ENCODE measurements at places on chromosomes 6 and 20.

- DNase-seq, result no peak
Measured at GRCh38 chr6:145235207-145235606, 500.1 kb downstream of the EPM2A start.

GRCh38 chr6:6539036-6539435, 49.5 kb upstream of the LY86 start:
- no peak for DNase-seq

DNA sequence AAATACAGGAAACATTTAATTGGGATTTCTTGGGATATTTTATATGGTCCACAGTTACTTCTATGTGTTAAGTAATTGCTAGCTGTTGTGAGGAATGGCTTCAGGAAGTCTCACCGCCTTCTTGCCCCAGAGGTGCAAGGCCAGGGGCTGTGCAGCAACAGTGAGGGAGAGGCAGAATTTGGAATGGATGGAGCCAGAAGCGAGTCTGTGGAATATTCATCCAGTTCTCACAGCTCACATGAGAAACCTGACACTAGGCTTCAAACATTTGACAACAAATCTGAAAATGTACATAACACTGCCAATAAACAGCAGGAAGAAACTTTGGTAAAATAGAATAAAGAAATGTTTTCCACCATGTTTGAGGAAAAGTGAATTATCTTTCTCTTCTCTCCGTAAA, 66.5 kb downstream of the GPR6 start:
- DNase-seq, result no peak

- no peak for DNase-seq
Measured at GRCh38 chr6:25417046-25417605, 138.0 kb downstream of the CARMIL1 start.

DNA sequence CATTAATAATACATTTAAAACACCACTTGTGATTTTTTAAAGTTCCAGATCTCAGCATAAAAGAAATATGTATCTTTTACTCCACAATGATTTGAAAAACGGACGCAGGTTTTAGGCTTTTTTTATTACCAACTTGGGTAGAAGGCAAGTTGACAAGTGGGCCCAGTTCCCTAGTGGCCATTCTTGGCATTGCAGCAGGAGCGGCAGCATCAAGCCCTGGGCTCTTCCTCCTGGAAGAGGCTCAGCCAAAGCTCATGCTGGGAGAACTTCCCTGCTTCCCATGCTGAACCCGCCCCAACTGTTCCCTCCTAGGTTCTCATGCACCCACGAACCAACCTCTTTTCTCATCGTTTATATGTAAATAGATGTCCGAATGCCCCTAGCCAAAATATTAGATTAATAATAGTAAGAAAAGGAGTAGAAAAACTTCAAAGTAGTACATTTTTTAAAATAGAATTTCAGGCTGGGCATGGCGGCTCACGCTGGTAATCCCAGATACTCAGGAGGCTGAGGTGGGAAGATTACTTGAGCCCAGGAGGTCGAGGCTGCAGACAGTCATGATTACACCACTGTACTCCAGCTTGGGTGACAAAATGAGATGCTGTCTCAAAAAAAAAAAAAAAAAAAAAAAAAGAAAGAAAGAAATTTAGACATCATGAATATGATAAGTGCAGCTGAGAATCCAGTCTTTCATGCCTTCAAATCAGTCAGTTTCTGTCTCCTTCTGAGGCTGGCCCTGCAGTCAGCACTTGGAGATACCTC, 18.2 kb upstream of the MYB start:
- no peak for DNase-seq

- DNase-seq, result no peak
Measured at GRCh38 chr20:3613821-3614440, 49.3 kb downstream of the GFRA4 start.

DNA sequence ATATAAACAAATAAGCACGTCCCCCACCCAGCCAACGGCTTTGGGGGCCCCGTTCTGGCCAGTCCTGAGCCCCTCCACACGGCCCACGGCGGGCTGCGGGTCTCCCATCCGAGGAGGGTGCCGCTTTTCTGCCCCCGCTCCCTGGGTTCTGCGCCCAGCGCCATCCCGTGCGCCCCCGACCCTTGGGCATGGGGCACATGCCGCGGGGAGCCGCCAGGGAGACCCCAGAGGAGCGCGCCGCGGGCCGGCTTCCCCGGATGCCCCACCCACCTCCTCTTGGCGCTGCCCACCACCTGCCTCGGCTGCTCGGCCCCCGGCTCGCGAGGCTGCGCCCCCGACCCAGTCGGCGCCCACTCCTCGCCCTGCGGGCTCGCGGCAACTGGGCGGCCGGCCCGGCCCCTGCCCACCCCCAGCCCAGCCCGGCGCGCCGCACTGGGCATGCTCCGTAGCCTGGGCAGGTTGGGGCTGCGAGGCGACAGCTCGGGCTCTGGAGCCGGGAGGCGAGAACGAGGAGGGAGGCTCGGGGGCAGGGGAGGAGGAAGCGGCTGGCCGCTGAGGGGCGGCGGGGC, 570 bp upstream of the PLCB4 start:
- no peak for DNase-seq

GRCh38 chr6:70686548-70687133, 19.0 kb downstream of the SMAP1 start:
- no peak for DNase-seq

DNA sequence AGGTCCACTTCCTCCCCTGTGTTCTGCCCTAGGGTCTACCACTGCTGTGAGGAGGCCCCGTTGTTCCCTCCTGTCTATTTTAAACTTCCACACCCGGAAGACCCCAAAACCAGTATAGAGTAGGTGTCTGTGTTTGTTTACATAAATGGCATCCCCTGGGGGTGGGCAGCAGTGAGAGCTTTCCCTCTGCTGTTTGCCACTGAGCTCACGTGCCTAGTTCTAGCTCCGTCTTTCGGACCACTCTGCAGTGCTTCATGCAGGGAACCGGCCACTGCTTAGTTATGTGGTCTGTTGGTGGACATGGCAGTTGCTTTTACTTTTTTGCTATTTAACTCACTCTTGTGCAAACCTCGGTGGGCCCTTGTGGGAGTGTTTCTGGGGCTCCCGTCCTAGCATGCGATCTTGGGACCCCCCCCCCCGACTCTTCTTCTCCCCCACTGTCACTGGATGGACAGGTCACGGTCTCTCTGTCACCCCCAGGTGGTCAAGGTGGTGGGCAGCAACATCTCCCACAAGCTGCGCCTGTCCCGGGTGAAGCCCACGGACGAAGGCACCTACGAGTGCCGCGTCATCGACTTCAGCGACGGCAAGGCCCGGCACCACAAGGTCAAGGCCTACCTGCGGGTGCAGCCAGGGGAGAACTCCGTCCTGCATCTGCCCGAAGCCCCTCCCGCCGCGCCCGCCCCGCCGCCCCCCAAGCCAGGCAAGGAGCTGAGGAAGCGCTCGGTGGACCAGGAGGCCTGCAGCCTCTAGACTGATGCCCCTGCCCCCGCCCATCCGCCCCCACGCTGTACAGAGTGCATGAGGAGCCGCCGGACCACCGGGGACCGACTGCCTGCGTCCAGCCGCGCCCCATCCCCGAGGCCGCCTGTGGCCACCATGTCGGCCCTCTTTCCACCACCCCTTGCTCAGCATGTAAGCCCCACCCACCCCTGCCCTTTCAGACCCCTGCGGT, 40.9 kb downstream of the VSTM2L start:
- DNase-seq, result no peak

DNA sequence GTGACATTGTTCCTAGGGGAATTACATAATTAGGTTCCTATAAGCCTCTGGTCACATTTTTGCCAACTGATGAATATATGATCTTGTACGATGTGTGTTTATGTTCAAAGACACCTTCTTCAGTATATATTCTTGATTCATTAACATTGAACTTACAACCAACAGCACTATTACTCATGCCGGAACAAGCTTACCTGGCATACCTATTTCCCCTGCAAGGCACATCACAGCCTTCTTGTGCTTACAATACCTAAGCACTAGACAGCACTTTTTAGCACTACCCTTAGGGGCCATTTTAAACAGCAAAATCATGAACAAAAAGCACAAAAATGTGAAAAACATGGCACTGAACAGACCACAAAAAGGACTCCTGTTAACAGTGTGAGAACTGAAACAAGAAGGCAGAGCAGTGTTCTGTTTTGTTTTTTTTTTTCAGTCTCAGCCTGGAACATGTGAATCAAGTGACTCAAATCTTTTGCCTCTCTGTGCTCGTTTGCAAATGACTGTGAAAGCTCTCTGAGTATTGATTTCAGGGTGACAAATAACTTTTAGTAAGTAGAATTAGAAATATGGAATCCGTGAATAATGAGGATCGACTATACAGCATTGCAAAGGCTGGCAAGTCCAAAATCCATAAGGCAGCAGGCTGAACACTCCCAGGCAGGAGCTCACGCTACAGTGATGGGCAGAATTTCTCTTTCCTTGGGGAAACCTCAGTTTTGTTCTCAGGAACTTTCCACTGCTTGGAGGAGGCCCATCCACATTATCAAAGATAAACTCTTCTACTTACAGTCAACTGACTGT, 102.3 kb upstream of the TSHZ2 start:
- DNase-seq, result no peak

- DNase-seq, result no peak
Measured at GRCh38 chr6:125947615-125948014, 9.0 kb upstream of the HINT3 start.

GRCh38 chr6:14517516-14518105, 400.0 kb downstream of the CD83 start:
- DNase-seq, result no peak

GRCh38 chr20:46022411-46023147, 6.4 kb upstream of the SLC12A5 start:
- DNase-seq, result peak; percentile 73

DNA sequence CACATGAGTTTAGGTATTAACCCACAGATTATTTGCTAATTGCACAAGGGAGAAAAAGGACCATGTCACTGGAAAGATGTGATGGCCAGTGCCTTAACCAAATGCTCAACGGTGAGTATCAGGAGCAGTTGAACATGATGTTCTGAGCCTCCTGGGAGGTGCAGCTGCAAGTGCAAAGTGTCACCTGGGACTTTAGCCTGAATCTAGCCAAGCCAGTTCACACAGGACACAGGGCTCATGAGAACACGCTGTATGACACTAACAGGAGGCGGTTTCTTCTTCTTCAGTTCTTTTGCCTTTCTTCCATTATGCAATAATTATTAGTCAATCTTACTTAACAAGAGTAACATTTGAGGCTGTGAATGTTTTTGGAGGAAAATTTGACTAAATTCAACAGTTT, 225.3 kb downstream of the THBS2 start:
- DNase-seq, result no peak

DNA sequence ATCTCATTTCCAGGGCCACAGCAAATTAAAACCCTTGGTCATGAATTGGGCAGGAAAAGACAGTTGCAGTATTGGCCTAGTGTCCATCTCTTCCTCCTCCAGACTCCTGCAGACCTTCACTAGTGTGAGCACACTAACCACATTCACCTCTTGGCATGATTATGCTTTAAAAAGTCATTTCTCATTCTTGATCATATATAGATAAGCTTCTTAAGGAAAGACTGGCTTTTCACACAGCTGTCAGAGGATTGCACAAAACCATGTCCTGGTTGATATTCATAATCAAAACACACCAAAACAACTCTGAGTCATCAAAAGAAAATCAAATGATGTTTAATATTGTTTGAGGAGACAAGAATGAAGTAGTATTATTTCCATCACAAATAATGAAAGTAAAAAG, 52.1 kb downstream of the TMEM200A start:
- no peak for DNase-seq

- peak; percentile 50 for DNase-seq
Measured at GRCh38 chr6:130872250-130873095, 45.3 kb downstream of the SMLR1 start.

DNA sequence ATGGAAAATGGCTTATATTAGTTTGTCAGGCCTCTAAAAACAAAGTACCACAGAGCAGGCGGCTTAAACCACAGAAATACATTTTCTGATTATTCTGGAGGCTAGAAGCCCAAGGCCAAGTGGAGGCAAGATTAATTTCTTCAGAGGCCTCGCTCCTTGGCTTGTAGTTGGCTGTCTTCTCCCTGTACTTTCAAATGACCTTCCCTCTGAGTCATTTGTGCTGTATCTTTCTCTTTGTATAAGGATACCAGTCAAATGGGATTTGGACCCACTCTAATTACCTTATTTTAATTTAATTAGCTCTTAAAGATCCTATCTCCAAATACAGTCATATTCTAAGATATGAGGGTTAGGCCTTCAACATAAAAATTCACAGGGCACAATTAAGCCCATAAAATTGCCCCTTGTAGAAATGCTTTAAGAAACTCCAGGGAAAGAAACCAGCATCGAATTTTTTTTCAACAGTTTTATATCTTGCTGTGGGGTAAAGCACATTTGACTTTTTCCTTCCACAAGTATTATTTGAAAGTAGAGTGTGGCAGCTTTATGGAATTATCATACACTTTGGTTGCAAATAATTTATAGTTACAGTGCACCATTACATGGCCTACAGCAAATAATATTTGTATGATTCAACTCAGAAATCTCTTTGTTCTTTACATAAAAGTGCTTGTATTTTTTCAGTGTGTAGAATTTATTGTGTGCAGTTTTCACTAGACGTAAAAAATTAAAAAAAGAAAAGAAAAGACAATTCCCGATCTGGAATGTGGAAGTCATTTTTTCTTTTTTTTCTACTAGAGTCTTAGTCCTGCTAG, 706.1 kb downstream of the KIF16B start:
- no peak for DNase-seq

- DNase-seq, result no peak
Measured at GRCh38 chr20:1160991-1161390, 23.8 kb downstream of the TMEM74B start.

DNA sequence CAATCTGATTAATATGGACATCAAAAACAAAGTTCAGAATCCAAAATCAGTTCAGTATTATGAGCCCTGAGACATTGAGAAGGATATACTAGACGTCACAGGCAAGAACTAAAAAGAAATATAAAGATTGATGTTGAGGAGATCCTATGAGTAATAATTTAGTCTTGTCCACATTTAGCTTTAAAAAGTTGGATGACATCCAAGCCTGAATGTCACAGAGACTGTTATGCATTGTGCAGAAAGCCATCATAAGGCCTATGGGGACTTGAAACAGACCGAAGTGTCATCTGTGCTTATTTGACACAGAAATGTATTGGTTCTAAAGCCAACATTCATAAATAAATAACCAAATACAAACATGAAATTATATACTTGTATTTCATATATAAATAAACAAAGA, 581.8 kb upstream of the MMS22L start:
- no peak for DNase-seq

DNA sequence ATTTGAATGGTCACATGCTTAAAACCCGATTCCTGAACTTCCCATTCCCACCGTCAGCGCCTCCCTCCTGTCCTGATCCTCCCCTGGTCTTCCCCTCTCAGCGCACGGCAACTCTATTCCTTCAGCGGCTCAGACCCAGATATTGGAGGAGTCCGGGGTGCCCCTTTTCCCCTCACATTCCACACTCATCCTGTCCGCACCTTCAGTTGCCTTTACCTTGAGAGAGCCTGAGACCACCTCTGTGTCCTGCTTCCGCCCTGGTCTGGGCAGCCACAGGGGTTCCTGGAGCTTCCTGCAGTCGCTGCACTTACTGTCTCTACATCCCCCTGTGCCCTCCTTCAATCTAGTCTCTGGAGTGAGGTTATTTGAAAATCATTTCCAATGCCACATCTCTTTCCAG, 193.4 kb downstream of the BCAS1 start:
- DNase-seq, result no peak

Measured in stimulated activated CD4-positive, alpha-beta T cell treated with anti-CD3 and anti-CD28 coated beads, Interleukin-1b, Interleukin-23, amount 100 ng/mL, for 1 hour (primary cell).